MCF 10A (cell line): ENCODE measurements at places on chromosomes 16 and 17.

GRCh38 chr17:8315764-8316217 is 5.8 kb downstream of the ARHGEF15 start:
- no peak for DNase-seq

DNA sequence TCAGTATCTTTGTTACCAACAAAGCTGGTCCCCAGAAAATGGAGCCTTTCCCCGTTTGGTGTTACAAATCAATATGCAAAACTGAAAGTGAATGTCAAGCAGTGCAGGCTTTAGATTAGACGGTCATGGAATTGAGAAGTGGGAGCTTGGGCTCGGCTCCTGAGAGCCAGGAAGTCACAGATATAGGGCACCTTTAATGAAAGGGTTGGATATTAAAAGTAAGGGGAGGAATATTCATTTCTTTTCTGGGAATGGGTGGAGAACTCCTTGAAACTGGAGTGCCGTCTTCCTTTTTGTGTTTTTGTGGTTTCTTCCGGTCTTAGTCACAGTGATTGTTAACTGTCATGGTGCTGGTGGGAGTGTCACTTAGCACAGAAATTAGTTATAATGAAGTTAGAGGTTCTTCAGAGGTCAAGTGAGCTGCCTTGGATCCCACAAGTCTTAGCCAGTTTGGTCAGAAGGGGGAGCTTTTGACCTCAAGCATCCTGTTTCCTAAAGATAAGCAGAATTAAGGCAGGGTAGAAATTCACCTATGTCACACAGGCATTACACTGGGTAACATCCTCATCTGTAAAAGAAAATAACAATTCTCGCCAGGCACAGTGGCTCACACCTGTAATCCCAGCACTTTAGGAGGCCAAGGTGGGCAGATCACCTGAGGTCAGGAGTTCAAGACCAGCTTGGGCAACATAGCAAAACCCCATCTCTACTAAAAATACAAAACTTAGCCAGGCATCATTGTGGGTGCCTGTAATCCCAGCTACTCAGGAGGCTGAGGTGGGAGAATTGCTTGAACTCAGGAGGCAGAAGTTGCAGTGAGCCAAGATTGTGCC is 9.6 kb upstream of the EIF1 start:
- peak; percentile 91 for DNase-seq

GRCh38 chr16:58030136-58030840 is 4.7 kb downstream of the MMP15 start:
- DNase-seq: no peak

DNA sequence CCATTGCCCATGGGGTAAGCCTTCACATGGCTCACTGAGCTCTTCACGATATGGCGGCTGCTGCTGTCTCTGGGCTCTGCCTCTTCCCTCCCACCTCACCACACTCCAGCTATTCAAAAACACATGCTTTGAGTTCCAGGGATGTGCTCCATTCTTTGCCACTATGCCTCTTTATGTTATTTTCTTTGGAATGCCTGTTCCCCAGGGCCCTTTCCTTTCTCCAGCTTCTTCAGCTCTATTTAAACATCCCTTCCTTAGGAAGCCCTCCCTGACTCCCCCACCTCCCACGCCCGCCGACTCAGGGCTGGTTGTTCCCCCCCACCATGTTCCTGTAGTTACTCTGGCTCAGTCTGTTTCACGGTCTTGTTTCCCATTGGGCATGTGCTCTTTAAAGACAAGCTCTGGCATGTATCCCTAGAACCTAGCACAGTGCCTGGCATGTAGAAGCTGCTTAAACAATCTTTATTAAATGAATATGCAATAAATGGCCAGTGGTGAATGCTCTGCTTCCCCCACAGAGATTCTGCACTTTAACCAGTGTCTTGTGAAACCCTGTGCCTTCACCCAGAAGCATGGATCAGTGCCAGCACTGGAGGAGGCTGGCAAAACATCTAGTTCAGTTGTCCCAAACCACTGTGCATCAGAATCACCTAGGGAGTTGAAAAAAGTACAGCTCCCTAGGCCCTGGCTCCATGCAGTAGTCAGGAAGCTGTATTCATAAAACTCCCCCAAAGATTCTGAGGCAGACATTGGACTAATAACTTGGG is 6.9 kb downstream of the MYCBPAP start:
- peak; percentile 85 for DNase-seq

DNA sequence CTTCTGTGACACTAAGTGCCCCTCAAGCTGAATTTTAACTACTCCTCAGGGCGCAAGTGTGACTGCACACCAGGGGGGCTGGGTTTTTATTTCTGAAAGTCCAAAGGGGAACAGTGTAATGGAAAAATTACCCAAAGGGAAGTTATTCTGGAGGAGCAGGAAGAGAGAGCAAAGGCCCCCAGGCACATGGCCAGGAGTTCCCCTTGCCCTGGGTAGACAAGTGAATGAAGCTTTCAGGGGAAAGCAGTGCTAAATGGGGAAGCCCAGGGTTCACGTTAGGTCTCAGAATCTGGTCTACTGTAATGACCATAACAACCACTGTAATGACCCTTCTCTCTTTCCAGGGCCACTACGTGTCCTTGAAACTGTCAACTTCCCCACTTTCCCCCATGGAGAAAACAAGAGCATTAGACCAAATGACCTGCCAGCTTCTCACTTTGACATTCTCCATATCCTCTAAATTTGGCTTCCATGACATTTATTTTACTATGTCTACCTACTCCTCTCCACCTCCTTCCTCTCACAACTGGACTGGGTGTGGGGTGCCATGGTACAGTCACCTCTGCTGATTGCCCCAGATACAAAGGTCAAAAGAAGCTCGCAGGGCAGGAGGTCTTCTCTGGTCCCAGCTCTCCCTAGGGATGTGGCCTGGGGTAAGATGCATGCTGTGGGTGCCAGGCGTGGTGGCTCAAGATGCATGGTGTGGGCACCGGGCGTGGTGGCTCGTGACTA is 34.1 kb upstream of the MMP2 start:
- no peak for DNase-seq

- DNase-seq: no peak
Observed at GRCh38 chr16:12479751-12480150, 323.9 kb downstream of the CPPED1 start.

GRCh38 chr17:30579610-30580315 is 102.6 kb downstream of the GOSR1 start:
- no peak for DNase-seq

DNA sequence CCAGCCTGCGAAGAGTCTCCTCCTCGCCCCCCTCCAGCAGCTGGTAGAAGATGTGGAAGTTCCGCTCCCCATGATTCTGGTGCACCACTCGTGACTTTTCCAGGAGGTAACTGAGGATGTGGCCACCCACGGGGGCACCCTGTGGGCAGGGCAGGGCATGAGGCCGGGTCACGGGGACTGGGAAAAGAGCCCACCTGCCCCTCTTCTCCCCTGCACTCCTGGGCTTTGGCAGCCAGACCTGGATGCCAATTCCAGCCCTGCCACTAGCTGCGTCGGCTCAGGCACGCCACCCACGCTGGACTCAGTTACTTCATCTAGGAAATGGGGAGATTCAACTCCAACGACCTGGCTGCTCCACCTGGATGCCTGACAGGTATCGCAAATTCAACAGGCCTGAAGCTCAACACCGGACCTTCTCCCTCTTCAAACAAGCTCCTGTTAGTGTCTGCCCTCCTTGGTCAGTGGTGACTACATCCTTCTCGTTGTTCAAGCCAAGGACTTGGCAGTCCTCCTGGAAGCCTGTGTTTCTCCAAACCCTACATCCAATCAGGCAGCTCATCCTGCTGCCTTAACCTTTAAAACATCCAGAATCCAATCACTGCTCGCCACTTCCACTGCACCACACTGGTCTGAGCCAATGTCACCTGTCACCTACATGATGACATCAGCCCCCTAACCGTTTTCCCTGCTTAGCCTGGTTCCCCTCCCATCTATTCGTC is 11.6 kb downstream of the MYO1C start:
- DNase-seq: no peak

DNA sequence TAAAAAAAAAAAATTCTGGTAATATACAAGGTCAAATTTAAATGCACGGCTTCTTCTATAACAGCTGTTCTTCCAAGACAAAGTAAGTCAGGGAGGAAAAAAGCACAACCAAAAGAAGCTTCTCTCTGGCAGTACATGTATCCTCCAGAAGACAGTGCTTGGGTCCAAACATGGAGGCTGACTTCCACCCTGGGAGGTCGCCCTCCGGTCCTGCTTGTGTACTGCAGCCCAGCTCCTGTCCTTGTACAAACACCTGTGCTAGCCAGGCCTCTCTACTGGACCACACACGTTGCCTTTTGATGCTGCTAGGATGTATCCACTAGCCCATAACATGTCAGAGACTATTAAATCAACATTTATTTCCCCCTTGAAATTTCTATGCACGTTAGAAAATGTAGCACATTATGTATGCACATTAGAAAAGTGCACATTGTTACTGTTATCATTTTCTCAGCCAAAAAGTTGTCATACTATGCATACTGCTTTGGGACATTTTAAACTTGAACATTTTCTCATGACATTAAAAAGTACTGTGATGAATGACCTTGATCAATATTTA is 21.9 kb downstream of the TEKT3 start:
- DNase-seq: no peak

GRCh38 chr17:72380737-72381136 is 259.9 kb downstream of the SOX9 start:
- no peak for DNase-seq

- peak; percentile 89 for DNase-seq
Observed at GRCh38 chr17:76527430-76528111, 9.9 kb downstream of the CYGB start.

GRCh38 chr16:47612711-47613110 is 151.6 kb downstream of the PHKB start:
- peak; percentile 65 for DNase-seq

DNA sequence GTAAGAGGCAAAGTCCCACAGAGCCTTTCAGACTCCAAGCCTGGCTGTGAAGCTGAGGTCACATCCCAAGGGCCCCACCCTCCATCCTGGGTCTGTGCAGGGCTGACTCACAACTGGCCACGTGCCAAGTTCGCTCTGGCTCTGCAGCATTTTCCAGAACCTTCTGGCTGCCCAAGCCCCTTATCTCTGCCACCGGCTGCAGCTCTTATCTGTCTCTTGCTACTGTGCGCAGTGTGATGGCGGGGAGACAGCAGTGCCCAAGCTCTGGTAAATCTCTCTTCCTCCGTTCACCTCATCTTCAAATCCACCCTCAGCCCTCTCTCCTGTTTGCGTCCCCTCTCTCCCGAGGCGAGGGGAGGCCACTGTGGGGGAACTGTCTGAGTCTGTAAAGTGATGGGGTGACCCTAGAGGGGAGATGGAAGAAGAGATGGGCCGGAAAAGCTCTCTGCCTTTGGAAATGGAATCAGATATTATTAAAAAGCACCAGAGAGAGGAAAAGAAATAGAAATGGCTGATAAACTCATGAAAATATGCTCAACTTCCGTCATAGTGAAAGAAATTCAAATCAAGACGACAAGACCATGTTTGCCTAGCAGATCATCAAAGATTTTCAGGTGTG is 162.7 kb upstream of the CDC42EP4 start:
- DNase-seq: peak; percentile 71

DNA sequence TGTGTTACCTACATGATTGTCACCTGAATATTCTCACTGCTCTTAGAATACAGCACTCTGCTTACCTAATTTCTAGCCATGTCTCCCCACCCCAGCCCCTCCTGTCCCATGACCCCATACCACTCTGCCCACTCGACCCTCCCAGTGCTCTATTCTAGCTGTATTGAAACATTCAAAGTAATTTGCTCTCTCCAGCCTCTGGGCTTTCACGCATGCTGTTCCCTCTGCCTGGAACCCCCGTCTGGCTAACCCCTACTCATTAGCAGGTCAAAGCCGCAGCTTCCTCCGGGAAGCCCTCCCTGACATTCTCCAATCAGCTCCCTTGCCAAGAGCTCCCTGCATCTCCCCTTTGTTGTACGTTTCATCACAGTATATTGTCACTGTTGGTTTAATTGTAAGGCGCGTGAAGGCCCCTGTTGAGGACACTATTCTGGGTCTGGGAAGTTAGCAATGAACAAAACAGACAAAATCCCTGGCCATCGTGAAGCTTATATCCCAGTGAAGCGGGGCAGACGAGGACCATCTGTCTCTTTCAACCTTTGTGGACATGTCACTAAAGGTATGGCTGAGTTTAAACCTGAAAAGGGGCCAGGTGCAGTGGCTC is 72.3 kb upstream of the LHX1 start:
- no peak for DNase-seq

GRCh38 chr17:41917679-41918313 is 955 bp downstream of the ACLY start:
- DNase-seq: peak; percentile 39

- no peak for DNase-seq
Observed at GRCh38 chr16:2507665-2508064, 6.1 kb upstream of the ATP6V0C start.

- peak; percentile 10 for DNase-seq
Observed at GRCh38 chr16:70430667-70431536, 8.0 kb downstream of the ST3GAL2 start.

DNA sequence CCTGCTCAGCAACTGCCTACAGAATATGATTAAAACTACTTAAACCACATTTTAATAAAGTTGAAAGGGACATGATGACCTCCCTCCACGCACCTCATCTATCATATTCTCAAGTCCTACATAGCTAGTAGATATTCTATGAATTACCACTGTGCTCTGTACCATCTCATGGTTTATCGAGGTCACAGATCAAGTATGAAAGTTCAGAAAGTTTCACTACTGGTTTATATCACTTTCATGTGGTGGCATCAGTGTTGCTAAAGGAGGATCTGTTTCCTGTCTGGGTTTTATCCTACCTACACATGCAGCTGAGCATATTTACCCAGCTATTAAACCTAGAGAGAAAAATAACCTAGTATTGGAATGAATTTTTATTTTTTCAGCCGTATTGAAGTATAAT is 214.9 kb upstream of the MON1B start:
- no peak for DNase-seq

DNA sequence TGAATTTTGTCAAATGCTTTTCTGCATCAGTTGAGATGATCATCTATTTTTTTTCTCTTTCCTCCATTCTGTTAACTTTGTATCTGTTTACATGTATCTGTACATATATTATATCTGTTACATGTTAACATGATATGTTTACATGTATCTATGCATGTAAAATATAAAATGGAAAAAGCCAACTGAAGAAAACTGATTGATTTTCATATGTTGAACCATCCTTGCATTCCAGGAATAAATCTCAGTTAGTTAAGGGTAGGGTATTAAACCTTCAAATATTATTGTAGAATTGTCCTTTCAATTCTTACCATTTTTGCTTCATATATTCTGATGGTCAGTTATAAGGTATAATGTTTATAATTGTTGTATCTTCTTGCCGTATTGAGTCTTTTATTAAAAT is 336.1 kb downstream of the ZFHX3 start:
- DNase-seq: no peak

- DNase-seq: peak; percentile 28
Observed at GRCh38 chr16:23229714-23230113, 47.2 kb downstream of the SCNN1G start.

DNA sequence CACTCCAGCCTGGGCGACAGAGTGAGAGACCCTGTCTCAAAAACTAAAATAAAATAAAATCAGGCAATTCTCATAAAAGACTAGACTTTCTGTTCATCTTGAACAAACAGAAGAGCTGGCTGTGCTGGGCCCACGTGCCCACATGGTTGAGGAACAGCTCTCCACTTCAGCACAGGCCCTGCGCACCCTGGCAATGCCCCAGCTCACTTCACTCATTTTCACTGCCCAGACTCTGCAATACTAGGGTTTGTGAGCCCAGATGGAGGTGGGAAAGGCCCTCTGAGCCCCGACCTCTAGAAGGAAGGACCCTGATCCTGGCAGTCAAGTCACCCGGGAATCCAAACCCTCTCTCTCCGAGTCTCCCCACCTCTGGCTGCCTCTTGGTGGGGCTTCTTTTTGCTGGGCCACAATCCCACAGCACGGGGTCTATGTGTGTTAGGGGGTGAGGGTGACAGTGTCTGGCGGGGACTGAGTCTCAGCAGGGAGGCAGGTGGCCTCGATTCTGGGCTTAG is 14.8 kb downstream of the MYLK3 start:
- no peak for DNase-seq

- DNase-seq: no peak
Observed at GRCh38 chr16:51107742-51108141, 43.3 kb downstream of the SALL1 start.
